ENCODE measurements at places on chromosomes 11 and 22.
A peak's percentile ranks its signal among the peaks of the same experiment; 100 is the strongest.

- no peak for DNase-seq
Measured at GRCh38 chr11:76605338-76606074, 65.0 kb downstream of the LRRC32 start.

GRCh38 chr22:41966607-41967240, 2.5 kb upstream of the SEPTIN3 start:
- DNase-seq, result peak; percentile 93

GRCh38 chr22:24043958-24044357, 32.9 kb downstream of the CABIN1 start:
- no peak for DNase-seq

- no peak for DNase-seq
Measured at GRCh38 chr22:45442116-45442515, 28.6 kb downstream of the RIBC2 start.

DNA sequence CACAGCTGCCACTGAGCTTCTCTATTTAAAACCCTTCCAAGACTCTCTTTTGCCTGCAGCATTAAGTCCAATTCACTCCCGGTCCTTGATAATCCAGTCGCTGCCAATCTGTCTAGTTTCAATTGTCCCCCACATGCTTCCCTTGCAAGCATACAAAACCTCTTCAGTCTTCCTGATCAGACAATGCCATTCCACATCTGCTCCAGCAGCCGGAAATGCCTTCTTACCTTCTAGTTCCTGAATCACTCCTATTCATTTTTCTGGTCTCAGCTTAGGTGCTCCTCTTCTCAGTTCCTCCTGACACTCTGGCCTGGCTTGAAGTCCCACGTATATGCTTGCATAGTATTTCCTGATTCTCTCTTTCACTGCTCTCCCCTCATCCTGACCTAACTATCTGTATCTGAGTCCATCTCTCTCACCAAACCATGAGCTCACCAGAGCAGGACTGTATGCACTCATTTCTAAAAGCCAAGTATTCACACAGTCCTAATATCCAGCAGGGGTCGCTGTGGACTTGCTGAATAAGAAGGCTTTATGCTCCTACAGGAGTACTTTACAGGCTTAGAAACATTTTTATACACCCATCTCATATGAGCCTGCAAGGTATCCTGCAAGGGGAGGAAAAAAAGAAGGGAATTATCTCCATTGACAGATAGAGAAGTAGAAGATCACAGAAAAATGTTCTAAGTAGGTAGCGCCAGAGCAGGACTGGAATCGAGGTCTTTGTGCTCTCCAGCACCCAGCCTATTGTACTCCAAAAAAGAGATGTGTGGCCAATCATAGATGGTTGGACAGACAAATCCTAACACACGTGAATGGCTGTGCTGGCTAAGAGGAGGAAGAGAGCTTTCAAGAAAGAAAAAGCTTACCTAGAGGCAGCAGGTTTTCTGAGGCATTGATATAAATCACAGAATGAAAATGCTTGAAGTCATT, 19.2 kb downstream of the XRRA1 start:
- peak; percentile 22 for DNase-seq

DNA sequence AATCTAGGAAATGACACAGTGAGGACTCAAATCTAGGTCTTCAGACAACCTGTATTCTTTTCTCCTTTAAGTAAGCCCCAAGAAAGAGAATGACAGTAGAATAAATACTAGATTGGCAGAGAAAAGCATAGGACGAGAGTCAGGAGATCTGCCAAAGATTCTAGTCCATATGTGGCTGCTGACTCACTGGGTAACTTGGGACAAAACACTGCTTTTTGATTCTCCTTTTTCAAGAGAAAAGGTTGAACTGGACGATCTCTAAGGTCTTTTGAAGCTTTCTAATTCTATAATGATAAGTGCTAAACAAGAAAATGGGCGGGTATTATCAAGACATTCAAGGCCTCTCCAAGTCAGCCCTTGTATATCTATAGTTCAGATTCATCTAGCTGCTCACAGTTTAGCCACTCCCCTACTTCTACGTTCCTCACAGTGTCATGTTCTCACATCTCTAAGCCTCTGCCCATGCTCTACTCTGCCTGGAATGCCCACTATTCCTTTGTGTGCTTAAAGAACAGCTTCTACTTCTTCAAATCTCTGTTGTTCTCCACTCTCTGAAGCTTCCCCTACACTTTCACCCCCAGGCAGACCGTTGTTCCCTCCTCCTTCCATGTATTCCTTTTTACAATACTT, 53.0 kb downstream of the RELT start:
- DNase-seq, result no peak

DNA sequence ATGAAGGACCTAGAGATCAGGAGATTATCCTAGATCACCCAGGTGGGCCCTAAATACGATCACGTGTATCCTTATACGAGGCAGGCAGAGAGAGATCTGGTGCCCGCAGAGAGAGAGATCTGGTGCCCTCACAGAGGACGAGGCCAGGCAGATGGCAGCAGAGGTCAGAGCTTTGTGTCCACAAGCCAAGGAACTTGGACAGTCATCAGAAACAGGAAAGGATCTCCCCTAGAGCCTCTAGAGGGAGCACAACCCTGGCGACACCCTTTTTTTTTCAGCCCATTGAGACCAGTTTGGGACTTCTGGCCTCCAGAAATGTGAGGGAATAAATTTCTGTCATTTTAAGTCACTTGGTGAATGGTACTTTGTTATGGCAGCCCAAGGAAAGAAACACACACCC, 25.5 kb upstream of the TIMP3 start:
- DNase-seq, result no peak

- no peak for DNase-seq
Measured at GRCh38 chr11:32892355-32893092, at the start of gene QSER1. QSER1 (plus strand) TSS chr11:32892811; CDS start chr11:32893126, 315 bp downstream.

DNA sequence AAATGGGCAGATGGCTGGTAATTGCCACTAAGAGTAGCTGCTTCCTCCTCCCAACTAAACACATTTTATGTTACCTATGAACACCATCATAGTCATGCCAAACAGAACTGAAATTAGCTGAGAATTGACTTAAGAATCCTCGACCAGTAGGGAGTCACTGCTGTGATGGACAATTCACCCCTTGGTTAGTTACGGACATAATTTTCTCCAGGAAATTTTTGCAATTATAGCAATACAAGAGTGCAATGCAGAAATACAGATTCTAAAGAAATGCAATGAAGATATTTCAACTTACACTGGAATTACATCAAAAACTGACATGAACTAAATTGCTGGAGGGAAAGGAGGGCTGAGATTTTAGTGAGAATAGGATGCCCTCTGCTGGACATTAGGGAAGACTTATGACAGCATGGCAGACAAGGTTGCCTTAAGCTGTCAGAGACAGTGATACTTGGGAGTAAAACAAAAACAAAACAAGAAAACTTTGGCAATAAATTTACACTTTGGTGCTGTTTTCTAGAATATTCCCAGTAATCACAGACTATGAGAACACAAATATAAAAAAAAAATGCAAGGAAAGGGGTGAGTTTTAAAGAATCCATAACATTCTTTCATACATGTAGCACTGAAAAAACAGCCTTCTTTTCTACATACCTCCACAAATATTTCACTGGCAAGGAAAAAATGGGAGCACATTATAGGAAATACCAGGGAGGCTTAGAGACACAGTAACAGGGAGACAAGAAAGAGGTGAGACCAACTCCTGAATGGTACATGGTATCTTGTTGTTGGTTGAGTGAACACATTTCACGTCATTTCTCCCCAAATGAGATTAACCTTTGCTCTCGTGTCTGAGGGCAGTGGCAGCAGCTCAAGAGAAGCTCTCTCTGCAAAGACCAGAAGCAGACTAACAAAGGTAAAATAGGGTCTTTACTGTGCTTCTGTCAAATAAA, 11.2 kb upstream of the PPP2R1B start:
- no peak for DNase-seq

- DNase-seq, result no peak
Measured at GRCh38 chr11:33197915-33198727, 36.8 kb upstream of the CSTF3 start.

DNA sequence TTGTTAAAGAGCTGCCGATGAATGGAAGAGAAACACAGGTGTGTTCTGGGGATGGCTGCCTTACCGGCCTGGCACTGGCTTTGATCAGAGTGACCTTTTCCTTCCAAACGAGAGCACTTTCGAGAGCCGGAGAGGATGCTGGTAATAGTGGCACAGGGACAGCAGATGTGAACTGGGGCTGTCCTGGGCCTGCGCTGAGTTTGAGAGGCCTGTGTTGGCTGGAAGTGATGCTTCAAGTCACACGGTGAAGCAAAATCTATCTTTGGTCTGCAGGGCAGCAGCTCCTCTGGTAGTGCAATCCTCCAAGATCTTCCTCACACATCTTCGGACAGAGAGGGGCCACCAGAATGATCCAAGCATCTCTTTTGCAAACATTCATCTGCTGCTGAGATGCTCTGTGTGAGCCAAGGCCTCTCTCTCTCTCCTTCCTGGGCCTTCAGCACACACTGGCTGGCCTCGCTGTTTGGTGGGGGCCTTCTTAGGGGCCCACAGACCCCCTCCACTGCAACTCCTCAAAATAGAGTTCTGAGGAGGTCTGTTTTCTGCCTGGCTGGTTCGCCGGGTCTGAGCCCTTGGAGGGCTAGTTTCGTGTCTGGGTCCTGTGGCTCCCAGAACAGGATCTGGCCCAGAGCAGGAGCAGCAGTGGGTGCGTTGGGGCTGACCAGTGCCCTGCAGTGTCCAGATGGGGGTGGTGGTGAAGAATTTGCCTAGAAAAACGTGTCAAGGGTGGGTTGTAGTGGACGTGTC, 6.4 kb downstream of the MPPED1 start:
- no peak for DNase-seq

DNA sequence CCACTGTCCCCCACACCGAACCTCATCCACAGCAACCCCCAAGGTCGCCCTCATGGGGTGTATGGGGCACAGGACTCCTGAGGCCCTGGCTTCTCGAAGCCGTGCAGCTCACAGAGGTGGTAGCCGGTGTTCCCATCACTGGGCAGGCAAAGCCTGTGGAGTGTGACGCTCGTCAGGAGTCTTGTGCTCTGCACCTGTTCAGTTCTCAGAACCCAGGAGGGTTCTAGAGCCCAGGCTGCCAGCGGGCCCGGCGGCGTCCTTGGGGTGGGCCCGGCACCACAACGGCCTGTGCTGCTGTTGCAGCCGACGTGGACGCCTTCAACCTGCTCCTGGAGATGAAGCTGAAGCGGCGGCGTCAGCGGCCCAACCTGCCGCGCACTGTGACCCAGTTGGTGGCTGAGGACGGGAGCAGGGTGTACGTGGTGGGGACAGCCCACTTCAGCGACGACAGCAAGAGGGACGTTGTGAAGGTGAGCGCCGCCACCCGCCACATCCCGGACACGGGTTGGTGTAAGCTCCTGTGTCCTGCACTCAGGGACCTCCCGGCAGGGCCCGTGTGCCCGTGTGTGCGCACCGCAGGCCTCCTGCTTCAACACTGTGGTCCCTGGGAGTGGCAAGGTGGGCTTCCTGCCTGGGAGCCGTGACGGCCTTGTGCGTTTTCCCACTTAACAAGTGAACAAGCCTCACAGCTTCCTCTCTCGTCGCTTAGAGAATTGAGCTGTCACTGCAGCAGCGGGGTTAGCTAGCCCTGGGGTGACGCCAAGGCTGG, 6.6 kb upstream of the SELENOO start:
- DNase-seq, result no peak

DNA sequence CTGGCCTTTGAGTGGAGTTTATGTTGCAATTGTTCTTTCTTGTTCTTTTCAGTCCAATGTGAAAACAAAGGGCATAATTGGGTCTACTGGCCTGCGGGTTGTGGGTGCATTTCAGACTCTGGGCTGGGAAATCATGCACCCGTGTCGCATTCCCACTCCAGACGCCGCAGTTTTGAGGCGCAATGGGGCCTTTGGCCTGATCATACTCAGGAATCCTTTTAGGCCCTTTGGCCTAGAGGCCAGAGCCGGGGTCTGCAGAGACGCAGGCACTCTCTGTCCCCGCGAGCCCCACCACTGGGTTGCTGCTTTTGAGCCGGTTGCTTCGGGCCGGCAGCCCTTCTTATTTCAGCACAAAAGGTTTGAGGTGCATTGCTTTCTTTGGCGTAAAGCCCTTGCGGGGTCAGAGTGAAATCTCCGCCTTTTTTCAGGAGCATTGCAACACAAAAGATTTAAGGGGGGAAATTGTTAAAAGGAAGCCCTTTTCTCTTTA, 48.4 kb upstream of the DBX1 start:
- no peak for DNase-seq

GRCh38 chr11:120241277-120241676, 1.3 kb downstream of the POU2F3 start:
- DNase-seq, result no peak

- DNase-seq, result no peak
Measured at GRCh38 chr22:17918840-17919239, 105.5 kb downstream of the MICAL3 start.

- no peak for DNase-seq
Measured at GRCh38 chr11:92962446-92962845, 7.0 kb upstream of the MTNR1B start.

DNA sequence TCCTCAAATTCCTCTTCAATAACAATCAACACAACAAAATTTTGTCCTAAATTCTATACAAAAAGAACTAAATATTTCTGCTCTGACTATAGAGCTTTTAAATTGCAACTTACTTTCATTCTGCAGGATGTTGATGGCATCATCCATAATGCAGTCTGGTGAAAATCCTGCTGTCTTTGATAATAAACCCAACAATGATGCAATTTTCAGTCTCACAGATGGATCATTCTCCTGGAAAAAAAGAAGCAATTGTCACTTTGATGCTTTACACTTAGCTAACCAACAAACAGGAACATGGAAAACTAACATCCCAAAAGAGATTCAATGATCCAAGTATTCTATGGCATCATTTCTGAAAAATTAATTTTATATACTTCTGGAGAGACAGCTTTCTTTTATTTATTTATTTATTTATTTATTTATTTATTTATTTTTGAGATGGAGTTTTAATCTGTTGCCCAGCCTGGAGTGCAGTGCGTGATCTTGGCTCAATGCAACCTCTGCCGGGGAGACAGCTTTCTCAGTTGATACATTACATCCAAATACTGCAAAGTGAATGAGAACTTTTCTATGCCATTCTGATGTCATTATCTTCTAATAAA, 13.0 kb downstream of the INTS4 start:
- no peak for DNase-seq

DNA sequence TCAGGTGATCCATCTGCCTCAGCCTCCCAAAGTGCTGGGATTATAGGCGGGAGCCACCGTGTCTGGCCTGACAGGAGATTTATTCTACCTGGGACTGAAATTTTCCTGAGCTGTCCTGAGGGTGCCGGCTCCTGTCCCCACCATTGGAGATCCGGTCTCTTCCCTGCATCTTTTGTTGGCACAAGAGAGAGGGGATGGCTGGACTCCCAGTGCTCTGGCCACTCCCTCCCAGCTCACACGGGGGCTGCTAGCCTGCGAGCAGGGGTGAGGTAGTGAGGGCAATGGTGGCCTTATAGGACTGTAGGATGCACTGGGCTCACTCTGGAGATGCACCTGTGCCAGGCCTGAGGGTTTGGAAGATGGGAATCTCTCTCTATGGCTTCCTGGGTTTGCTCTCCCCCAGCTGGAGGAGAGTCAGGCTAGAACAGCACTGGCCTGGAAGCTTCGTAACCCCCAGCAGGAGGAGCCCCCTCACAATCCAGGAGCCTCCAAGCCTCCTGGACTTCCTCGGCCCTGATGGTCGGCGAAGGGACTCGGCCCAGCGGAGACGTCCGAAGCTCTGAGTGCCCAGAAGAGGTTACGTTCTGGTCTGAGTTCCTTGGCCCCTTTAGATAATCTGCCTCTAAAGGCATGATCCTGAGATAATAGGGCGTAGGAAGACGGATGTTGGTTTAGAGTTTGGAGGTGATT, 106.4 kb downstream of the NECTIN1 start:
- no peak for DNase-seq

All from NCI-H524 treated with DMSO at 0.1 percent for 48 hours (cell line).